ENCODE measurements at places on chromosomes 2 and 18.

DNA sequence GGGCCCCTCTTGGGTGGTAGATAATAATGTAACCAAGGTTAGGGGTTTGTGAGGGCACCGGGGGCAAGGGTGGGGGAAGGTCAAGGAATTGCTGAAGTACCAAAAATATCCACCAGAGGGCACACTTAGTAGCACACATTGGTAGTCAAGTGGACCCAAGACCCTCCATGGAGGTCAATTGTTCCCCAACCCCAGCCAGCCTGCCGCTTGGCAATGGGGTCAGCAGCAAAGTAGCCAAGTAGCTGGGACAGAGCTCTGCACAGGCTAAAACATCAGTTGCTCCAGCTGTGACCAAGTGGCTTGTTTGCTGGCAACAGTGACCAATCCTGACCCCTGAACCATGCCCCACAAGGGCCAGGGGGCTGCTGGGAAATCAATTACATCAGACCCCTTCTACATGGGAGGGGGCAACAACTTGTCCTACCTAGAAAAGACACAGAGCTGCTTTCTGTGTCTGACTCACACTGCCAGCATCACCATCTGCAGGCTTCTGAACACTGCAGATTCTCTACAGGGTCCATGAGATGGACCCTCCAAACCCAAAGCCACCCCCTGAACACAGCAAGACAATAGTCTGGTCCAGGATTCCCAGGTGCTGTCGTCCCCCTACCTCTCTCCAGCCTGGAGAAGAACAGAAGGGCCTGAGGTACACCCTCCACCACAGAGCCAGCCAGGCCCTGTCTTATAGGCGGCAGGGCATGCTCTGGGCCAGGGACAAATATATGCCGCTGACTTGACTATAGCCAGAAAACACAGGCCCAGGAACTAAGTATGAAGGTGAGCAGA is 76.0 kb downstream of the EMX1 start:
- no peak for DNase-seq

DNA sequence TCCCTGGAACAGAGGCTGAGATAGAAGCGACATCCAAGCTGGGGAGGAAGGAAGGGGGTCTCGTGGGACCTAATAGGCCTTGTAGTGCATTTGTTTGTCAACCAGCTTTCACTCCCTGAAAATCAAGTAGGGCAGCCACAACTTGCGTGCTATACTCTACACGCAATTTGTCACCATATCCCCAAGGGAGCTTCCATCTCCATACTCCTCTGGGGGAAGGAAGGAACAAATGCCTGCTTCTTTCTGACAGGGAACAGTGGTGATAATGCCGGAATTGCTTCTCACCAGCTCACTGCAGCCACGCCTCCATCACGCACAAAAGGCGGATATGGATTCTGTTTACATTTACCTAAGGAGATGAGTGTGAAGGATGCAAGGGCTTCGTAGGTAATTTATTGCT is 213.4 kb downstream of the TMEM163 start:
- no peak for DNase-seq

GRCh38 chr2:191150600-191151330 is at the start of gene STAT4:
Gene STAT4 (minus strand): TSS chr2:191150994. CDS start chr2:191148203, 2,791 bp downstream.
- no peak for DNase-seq

DNA sequence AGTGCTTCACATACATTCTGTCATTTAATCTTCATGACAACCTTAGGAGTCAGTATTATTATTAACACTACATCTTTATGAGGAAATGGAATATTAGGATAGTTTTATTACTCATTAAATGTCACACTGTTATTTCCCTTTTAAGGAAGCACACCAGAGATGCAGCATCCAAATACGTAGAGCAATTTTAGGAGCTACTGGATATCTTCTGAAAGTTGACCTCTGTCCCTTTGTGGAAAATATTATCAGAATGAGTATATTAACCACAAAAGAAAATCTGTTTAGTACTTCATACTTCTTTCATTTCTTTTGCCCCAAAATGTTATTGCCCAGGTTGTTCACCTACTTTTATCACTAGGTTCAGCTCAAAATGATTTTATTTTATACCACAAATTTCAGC is 72.9 kb upstream of the APCDD1 start:
- DNase-seq: no peak

DNA sequence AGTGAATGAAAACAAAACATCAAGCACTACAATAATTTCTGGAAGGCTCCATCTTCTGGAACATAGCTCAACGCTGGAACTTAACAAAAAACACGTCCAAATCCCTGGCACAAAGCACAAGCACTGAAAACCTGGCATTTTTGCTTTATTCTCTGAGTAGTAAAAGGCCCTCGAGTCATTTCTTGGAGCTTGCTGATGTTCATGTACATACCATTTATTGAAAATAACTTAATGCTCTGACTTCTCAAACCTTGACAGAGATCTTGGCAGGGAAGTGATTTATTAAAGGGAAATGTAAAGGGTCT is 76.5 kb upstream of the STK17B start:
- DNase-seq: no peak

- no peak for DNase-seq
These were observed 42.1 kb upstream of the ERMN start for GRCh38 chr2:157367704-157368103.

GRCh38 chr2:238523158-238524110 is 96.7 kb downstream of the ASB1 start:
- no peak for DNase-seq

DNA sequence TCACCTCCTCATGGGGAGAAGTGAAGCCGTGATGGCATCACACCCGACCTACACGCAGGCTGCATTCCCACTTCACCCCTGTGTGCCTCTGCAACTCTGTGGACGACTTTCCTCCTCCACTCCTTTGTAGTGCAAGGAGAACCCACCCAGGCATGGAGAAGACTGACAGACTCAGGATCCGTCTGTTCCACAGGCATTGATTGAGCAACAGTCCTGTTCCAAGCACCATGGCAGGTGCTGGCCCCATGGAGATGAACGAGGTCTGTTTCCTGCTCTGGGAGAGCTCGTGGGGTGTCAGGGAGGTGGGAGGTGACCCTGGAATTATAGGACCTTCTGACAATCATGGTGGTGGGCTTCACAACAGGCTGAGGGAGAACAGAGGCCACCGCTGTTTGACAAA is 284.7 kb upstream of the HDAC4 start:
- no peak for DNase-seq

DNA sequence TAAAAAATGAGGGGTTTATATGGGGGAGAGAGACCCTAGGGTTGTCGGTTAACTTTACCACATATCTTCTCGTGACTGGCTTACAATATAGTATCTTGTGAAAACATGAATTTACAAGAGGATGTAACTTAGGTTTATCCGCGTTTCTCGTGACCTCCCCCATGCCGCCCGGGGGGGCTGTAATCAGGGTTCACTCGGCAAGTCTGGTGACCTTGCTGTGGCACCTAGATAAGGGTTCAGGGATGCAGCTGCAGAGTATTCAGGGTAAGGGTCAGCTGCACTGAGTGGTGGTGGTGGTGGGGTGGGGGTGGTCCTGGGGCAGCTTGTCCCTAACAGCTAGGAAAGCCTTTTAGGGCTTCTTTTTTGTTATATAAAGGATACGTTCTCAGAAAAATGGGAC is 112.3 kb downstream of the LYPD1 start:
- no peak for DNase-seq

DNA sequence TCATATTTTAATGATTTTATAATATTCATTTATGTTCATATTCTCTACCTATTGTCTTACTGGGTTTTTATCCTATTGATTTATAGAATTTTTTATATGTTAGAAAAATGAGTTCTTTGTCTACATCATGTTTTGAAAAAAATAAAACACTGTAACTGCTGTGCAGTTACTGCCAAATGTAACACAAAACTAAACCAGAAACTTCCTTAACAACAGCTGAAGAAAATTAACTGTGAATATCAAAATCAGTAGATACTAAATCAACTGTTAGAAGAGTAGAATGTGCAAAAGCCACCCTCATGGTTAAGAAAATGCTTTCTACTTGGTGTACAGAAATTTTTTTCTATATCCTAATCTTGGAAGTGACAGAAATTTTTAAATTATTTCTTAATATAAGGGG is 69.5 kb downstream of the PTRHD1 start:
- DNase-seq: no peak

GRCh38 chr18:58813105-58813504 is 51.6 kb upstream of the ZNF532 start:
- no peak for DNase-seq

DNA sequence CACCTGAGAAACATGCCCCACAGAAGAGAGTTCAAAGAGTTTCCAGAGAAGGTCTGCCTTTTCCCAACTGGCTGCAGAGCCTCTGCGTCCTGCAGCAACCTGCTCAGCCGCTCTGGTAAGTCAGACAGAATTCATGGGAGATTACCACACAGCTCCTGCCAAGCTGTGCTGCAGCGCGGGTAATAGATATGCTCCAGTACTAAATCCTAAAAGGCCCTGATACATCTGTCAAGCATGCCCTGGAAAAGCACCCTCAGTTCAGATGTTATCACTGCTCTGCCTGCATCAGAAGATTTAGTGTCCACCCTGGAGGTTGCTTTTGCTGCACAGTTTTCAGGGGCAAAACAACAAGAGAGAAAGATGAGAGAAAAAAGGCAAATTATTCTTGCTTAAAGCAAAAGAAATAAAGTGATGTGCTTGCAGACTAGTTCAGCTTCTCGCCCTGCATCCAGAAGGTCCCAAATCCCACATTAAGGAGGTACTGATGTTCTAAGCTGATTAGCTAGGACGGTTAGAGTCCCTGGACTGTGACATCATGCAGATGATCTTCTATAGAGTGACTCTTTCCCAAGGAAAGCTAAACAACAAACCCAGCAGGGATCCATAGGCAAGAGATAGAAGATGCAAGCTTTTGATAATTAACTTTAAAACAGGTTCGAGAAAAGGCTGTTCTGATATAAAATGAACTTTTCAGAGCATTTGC is 488.6 kb downstream of the BCL11A start:
- DNase-seq: no peak

GRCh38 chr2:129467012-129467779 is 512.3 kb upstream of the RAB6C start:
- DNase-seq: no peak

GRCh38 chr2:24874035-24874434 is 46.0 kb downstream of the ADCY3 start:
- DNase-seq: no peak

- no peak for DNase-seq
These were observed 240.7 kb upstream of the SIX3 start for GRCh38 chr2:44700824-44701223.

DNA sequence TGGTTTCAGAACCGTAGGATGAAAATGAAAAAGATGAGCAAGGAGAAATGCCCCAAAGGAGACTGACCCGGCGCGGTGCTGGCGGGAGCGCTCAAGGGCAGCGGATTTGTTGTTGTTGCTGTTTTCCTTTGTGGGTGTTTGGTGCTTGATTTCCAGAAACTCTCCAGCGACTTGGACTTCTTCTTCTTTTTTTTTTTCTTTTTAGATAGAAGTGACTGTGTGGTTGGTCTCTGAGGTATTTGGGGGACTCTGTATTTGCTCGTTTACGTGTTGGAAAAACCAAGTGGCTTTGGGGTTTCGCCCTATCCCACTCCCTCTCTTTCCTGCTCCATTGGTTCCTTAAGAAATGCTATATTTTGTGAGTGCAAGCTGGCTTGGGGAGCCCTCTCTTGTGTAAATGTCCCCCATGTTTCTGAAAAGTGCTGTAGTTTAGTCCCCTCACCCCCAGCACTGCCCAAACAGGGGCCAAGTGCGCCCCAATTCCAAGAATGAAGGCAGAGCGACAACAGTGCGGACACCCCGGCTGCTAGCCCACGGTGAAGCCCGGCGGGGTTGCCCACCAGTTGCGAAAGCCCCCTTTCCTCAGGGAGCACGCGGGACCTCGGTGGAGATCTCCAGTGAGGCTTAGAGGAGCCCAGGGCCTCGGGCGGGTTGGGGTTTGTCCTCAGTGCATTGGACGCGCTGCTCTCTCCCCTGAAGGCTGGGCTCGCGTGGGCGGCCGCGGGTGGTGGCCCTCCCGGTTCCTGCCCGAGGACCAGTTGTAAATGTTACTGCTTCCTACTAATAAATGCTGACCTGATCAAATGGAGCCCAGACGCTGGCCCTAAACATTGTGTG is 1.8 kb downstream of the HOXD9 start:
- no peak for DNase-seq

DNA sequence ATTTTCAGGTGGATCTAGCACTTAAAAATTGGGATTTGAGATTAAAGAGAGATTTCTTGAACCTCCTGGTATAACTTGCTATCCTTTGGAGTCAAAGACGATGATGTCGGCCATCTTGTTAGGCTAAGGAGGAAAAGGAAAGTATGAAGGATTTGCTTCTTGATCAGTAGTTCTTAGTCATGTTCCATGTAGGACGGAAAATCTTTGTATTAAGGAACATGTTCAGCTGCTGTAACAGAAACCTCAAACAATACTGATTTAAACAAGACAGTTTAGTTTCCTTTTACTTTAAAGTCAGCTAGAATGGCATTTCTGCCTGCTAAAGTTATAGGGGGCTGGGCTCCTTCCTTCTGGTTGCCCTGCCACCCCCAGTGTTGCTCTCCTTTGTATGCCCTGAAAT is 56.4 kb upstream of the MGAT5 start:
- no peak for DNase-seq

GRCh38 chr18:28890791-28891190 is 713.9 kb upstream of the CDH2 start:
- no peak for DNase-seq

Data from cortex of kidney (tissue), 1 donor.